ENCODE measurements at places on chromosomes 2 and 18.

- no peak for DNase-seq
Measured at GRCh38 chr2:212269005-212269404, 269.6 kb downstream of the ERBB4 start.

GRCh38 chr2:162069267-162069903 is 4.6 kb downstream of the DPP4 start:
- no peak for DNase-seq

GRCh38 chr2:179031731-179032408 is 18.1 kb downstream of the CCDC141 start:
- DNase-seq: no peak

DNA sequence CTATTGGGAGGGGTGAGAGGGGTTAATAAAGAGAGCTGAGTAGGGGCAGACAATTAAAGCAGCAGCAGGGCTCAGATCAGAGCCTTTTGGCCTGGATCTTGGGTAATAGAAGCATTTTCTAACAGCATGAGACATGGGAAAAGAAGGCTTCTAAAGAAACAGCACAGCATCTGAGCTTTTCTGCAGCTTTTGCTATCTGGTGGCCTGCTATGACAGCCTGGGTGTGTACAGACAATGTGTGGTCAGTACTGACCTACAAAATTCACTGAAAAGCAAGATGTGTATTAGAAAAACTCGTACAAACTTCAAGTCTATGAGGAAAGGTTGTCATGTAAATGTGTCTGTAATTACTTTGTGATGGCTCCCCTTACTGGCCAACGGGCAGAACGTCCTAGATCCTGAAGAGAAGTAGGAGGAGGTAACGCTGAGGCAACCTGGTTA is 95.6 kb downstream of the GALNT3 start:
- DNase-seq: peak; percentile 7

GRCh38 chr18:45913276-45913675 is 53.9 kb downstream of the EPG5 start:
- DNase-seq: no peak

- DNase-seq: peak; percentile 15
Measured at GRCh38 chr18:34971313-34971712, 69.9 kb upstream of the MAPRE2 start.

GRCh38 chr2:192070099-192070498 is 124.6 kb downstream of the TMEFF2 start:
- DNase-seq: no peak

- no peak for DNase-seq
Measured at GRCh38 chr18:79746730-79747129, 51.0 kb upstream of the KCNG2 start.

- peak; percentile 32 for DNase-seq
Measured at GRCh38 chr2:8137801-8138200, 544.1 kb upstream of the ID2 start.

- DNase-seq: no peak
Measured at GRCh38 chr2:79702905-79703304, 190.1 kb downstream of the CTNNA2 start.

DNA sequence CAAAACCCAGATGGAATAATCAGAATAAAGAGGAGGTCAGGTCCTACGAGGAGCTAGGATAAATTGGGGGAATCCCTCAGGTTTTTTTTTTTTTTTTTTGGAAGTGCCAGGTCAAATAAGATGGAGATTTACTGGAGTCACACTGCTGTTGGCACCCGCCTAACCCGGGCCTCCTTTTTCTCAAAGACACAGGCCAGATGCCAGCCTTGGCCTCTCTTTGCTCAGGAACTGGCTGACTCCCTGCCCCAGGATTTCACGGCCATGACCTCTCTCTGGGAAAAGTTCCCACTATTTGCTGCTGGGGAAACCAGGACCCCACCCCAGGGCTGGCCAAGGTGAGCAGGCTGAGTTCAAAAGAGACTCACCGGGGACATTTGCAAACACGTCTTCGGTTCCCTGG is 2.5 kb downstream of the CD8A start:
- DNase-seq: no peak

GRCh38 chr2:205755923-205756322 is 73.6 kb downstream of the NRP2 start:
- DNase-seq: no peak

DNA sequence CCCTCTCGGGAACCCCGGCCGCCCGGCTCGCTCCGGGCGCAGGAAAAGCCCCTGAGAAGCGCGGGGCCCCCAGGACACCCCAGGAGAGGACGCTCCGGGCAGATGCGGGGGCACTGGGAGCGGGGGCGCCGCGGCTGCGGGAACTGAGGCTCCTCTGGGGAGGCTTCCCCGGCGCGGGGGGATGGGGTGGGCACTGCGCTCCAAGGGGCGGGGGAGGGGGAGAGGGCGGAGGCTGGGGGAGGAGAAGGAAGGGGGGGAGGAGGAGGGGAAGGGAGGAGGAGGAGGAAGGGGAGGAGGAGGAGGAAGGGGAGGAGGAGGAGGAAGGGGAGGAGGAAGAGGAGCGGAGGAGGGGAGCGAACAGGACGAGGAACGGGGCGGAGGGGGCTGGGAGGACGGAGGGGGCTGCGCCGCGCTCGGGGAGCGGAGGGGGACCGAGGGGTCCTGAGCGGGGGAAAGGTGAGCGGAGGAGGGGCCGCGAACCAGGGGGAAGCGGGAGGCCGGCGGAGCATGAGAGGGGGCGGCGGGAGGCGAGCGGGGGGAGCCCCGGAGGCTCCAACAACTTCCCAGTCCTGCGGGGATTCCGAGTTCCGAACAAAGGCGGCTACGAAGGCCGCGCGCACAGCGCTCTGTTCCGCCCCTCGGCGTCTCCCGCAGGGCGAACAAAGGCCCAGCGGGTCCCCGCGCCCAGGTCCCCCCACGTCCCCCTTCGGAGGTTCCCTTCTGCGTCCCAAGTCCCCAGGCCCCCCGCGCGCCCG is 742 bp downstream of the PXDN start:
- no peak for DNase-seq

GRCh38 chr2:159555651-159556392 is 60.5 kb downstream of the BAZ2B start:
- DNase-seq: peak; percentile 94

DNA sequence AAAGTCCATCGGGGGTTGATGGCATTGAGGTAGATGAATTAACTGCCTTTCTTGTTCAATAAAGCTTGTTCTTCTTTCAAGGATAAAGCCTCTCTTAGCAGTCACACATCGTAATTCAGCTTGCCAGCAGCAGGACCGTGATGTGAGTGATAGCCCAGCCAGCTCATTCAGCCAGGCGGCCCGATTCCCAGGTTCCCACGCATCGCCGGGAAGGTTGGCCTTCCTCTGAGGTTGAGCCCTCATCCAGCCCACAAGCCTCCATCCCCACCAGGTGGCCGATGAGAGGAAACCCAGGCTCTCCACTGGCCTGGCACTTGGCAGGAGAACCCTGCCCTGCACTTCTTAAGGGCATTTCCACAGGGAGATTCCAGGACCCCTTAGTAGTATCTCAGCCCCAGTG is 4.7 kb downstream of the AGAP1 start:
- DNase-seq: no peak

- DNase-seq: peak; percentile 64
Measured at GRCh38 chr2:223970343-223971128, 13.3 kb downstream of the MRPL44 start.

GRCh38 chr2:190551928-190552327 is 17.4 kb upstream of the NEMP2 start:
- peak; percentile 84 for DNase-seq

DNA sequence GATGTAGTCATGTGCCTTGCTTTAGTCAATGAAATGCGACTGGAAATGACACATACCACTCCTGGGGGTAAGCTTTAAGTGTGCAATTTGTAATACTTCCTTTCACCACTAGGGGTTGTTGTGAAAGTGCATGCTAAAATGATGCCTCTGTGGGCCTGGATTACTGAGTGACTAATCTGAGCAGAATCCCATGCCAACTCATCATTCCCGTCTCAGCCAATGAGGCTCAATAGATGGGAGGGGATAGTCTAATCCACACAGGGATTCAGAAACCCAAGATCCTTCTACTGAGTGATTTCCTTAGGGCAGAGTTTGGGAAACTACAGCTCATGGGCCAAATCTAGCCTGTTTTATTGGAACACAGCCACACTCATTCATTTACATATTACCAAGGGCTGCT is 54.0 kb downstream of the HRH4 start:
- DNase-seq: peak; percentile 55

DNA sequence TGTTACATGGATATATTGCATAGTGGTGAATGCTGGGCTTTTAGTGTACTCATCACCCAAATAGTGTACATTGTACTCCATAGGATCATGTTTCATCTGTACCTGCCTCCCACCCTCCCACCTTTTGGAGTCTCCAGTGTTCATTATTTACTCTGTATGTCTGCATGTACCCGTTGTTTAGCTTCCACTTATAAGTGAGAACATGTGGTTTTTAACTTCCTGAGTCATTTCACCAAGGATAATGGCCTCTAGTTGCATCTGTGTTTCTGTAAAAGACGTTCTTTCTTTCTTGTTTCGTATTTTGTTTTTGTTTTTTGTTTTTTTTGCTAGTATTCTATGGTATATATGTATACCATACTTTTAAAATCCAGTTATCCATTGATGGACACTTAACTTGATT is 107.5 kb downstream of the MSTN start:
- no peak for DNase-seq

GRCh38 chr2:28427741-28428415 is 35.2 kb downstream of the FOSL2 start:
- peak; percentile 82 for DNase-seq

DNA sequence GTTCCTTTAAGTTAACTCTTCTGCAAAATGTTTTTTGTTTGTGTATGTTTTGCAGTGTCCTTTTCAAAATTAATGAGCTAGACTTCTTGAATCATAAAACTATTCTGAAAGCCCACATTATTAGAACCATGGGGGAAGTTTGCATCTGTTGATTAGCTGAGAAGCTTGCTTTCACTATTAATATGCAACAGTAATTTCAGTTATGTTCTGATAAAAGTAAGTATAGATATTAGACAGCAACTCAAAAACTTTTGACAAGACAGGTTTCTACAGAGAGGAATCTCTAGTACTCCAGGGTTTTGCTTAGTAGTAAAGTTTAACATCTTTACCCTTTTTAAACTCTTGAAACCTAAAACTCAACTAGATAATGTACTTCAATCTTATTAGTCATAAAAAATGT is 147.8 kb downstream of the UBE2E3 start:
- DNase-seq: no peak

GRCh38 chr18:2338601-2339000 is 232.7 kb downstream of the METTL4 start:
- DNase-seq: no peak

- DNase-seq: peak; percentile 28
Measured at GRCh38 chr2:26979741-26980140, 9.3 kb downstream of the MAPRE3 start.

DNA sequence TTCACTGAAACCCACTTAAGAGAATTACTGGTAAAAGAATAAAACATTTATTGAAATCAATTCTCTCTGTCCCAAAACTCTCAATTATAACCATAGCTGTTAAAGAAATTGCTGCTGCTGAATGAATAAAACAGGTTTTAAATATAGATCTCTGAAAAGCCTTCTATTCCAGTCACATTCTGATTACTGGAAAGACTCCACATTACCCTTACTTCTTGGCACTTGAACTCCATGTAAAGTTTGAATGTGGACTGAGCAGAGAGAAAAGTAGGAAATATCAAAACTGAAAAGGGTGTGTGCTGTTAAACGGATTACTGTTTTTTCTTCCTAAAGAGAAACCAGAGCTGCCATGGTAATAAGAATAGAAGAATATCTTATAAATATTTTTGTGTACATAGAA is 655.3 kb upstream of the SETBP1 start:
- DNase-seq: no peak

GRCh38 chr2:226892729-226893128 is 56.9 kb downstream of the RHBDD1 start:
- DNase-seq: no peak

- DNase-seq: no peak
Measured at GRCh38 chr2:125942585-125943424, 713.2 kb upstream of the GYPC start.

- DNase-seq: no peak
Measured at GRCh38 chr2:170019060-170019805, 158.7 kb upstream of the MYO3B start.

DNA sequence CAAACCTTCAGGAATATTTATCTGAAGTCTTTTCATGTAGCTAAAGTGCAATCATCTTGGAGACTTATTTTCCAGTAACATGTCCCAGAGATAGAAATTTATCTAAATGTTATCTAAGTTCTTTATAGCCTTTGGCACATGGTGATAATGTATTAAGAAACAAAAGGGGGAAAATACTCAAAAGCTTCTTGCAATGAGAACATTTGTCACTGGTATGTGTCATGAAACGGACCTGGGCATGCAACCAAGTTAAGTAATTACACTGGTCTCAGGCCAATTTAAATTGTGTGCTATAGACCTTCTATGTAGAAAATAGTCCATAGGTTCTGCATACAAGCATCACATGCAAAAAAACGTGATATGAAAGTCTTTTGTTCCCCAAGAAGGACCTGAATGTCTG is 136.2 kb downstream of the SLC8A1 start:
- DNase-seq: no peak

DNA sequence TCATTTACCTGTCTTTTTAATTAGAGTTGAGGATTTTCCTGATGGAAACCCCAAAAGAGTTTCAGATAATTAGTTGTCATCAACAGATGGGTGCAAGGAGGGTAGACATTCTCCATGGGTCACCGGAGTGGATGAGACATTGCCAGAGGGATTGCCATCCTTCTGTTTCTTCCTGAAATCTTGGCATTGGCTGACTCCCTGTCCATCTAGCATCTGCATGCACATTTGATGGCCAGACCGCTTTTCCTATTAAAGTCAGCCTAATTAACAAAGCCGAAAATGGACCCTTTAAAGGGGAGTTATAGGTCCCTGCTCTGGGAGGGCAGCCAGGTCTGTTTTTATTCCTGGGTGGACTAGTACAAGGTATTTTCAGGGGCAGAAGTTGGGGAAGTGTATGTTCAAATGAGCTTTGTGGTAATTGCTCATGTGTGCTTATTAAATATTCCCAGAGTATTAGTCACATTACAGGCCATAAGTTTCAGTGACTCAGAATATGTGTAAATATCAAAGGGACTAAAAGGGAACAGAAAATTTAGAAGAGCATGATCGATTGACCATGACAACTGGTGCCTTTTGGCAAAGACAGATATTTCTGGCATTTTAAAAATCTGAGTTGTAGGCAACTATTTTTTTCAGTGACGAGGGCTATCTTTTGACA is 209.8 kb downstream of the PHLPP1 start:
- DNase-seq: peak; percentile 65
